ENCODE measurements at places on chromosomes 6 and 20.

DNA sequence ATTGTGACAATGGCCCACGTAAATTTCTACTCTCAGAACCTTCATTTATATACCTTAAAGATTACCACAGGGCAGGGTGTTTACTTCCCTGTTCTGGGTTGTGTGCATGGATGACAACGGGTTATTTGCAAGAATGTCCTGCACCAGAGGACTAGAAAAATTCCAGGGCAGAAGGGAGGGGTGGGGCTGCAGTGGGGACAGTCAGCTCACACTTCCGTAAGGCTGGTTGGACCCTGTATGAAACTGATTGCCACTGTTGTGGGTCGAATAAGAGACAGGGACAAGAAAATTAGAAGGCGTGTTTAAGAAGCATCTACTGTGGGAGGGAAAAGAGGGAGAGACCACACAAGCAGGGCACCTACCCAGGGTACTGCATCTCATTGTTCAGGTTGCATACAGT lies 96.5 kb downstream of the SNAP25 start:
- no peak for DNase-seq

DNA sequence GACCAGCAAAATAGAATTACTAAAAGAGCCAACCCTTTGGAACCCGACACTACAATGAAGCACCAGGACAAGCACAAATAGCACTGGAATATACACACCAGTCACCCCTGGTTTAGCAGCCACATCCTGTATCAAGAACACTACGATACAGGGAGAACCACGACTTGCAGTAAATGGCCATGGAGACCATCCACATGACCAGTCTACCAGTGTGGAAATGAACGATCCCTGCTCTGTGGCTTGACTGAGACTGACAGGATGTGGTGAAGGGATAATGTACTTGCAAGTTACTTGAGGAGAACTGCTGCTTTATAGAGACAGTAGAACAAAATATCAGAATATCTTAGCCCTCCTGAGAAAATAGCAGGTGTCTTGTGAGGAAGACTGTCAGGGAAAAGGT lies 169.6 kb downstream of the COL9A1 start:
- no peak for DNase-seq

- no peak for DNase-seq
These were observed 61.4 kb upstream of the CSE1L start for GRCh38 chr20:48984575-48985219.

DNA sequence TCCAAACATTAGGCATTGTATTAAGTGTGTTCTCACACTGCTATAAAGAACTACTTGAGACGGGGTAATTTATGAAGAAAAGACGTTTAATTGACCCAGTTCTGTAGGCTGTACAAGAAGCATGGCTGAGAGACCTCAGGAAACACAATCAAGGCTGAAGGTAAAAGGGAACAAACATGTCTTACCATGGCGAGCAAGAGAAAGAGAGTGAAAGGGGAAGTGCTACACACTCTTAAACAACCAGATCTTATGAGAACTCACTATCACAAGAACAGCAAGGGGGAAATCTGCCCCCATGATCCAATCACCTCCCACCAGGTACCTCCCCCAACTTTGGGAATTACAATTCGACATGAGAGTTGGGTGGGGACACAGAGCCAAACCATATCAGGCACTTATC lies 86.6 kb upstream of the TOP1 start:
- peak; percentile 44 for DNase-seq

- DNase-seq, result no peak
These were observed 7.4 kb downstream of the ASXL1 start for GRCh38 chr20:32365564-32365963.

GRCh38 chr6:15798533-15799255 lies 135.9 kb upstream of the DTNBP1 start:
- no peak for DNase-seq

GRCh38 chr6:29301316-29301715 lies at the start of gene OR14J1:
Gene OR14J1 (plus strand): TSS chr6:29301701. CDS start chr6:29306690, 4,989 bp downstream.
- no peak for DNase-seq

GRCh38 chr6:37048851-37049757 lies 43.6 kb downstream of the FGD2 start:
- DNase-seq, result peak; percentile 81

DNA sequence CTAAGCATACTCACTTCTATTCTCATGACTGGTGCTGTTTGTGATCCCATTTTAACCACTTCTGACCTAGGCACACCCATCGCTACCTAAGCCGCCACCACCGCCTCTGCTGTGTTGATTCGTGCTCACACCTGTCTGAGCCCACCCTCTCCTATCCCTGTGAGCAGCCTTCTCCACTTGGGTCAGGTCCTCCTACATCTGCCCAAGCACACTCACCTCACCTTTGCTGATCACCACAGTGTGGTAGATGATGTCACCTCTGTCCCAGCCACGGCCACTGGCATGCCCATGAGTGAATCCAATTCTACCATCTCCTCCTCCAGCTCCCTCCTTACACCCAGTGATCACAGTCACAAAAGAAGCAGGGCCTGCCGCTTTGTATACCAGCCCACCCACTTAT lies 20.8 kb downstream of the MUC22 start:
- DNase-seq, result no peak

GRCh38 chr6:34129753-34130152 lies 16.1 kb downstream of the GRM4 start:
- no peak for DNase-seq

DNA sequence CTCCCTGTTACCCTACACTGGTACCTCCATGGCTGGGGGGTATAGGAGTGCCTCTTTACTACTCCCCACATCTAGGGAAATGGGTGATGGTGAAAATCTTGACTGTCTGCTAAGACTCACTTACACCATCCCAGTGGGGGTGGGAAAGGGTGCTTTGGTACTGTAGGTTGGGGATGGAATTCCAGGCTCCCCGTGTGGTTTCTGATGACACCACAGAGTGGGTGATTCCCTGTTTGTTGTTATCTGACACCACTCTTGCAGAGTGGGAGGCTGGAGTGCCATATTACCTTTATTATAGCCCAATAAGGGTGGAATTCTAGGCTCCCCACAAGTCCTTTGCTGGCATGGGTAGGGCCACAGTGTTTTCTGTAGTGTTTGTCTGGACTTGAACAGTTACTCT lies 264.6 kb upstream of the MAN1A1 start:
- DNase-seq, result no peak

DNA sequence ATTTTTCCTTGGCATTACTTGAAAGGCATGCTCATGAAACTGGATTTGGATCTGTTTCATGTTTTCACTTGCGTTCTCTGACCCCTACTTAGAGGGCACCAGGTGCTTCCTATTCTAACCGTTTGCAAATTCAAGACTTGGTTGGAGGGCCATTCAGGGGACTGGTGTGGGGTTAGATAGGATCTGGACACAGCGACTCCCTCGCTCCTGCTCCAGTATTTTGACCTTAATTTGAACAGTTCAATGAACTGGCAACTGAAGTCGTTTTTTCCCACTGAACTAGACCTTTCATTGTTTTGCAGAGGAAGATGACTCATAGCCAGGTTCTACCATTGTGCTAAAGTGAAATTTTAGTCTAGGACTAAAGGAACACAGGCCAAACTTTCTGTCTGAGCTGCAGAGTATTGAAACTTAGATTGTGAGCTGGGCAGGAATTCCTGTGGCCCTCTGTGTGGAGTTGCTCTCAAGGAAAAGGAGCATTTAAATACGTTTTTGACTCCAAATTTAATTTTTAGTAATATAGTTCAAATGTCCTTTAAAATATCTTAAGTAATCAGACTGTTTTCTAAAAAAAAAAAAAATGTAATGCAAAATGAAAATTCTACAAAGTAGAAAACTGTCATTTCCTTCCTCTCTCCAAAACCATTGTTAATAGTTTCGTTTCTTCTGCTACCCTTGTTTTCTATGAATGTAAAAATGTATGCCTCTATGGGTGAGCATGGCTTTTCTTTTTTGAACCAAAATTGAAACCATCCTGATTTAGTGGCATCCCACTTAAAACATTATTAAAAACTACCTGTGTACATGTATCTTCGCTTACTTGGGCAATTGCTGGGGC lies 64.8 kb downstream of the UTRN start:
- peak; percentile 55 for DNase-seq

DNA sequence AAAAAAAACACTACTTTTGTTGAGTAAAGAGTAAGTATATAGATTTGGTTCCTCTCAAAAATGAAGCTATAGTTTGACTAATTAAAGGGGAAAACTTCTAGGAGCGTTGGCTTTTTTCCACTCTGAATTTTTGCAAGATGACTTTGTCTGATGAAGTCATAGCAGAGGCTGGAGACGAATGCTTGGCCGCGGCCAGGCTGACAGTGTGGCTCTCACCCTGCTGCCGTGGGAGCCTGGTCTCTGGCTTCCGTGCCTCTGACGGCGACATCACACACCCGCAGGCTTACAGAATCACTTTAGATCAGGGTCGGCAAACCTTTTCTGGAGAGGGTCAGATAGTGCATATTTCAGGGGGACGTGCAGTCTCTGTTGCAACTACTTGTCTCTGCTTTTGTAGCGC lies 145.0 kb downstream of the PHACTR3 start:
- DNase-seq, result no peak

DNA sequence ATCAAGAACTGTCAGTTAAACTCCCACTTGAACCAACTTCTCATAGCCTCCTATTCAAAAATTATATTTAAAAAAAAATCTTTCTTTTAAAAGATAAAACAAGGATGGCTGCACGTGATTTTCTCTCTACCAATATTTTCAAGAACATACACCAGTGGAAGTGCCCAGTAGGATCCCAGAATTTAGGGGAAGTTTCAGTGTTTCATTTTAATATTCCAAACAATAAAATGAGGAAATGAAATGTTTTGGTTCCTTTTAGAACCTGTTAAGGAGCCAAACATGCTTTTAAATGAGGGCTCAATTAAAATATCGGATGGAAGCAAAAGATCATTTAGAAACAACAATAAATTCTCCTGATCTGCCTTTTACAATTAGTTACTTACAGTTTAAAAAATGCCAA lies 26.4 kb upstream of the PRELID3B start:
- DNase-seq, result peak; percentile 29

- DNase-seq, result no peak
These were observed 10.2 kb downstream of the ADNP start for GRCh38 chr20:50920997-50921396.

GRCh38 chr6:95725344-95725743 lies 148.0 kb downstream of the MANEA start:
- no peak for DNase-seq

DNA sequence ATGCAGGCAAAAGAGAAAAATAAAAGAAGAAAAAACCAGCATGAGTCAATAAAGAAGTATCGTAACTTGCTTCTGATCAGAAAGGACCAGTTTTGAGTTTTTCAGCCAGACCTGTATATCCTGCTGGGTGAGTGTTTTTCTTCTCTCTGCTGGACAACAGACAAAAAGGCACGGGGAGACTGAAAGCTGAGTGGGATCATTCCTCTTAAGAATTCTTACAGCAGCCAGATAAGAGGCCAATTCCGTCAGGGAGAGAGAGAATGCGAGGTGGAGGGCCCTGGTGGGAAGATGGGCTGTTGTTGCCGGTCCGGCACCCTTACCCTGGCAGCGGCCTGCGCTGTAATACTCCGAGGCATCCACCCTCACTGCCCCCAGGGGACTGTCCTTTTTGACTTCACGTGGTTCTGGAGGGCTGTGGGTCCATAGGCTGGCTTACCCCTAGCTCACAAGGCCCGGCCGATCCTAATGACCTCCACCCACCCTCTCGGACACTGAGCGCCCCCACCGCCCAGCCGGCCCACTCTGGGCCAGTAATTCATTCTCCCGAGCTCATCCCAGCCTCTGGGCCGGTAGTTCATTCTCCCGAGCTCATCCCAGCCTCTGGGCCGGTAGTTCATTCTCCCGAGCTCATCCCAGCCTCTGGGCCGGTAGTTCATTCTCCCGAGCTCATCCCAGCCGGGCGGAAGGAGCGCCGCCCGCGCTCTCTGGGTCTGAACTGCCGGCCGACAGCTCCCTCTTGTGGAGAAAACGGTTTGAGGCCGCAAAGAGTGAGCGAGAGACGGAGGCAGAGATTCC lies 118.3 kb upstream of the SIRPA start:
- DNase-seq, result peak; percentile 75

All from CD14-positive monocyte (primary cell).